ENCODE measurements at places on chromosomes 16 and 17. TPM values are rescaled to one million over a fixed set of nuclear protein-coding genes. Genes with fewer than 3 reads are reported as not detected.

DNA sequence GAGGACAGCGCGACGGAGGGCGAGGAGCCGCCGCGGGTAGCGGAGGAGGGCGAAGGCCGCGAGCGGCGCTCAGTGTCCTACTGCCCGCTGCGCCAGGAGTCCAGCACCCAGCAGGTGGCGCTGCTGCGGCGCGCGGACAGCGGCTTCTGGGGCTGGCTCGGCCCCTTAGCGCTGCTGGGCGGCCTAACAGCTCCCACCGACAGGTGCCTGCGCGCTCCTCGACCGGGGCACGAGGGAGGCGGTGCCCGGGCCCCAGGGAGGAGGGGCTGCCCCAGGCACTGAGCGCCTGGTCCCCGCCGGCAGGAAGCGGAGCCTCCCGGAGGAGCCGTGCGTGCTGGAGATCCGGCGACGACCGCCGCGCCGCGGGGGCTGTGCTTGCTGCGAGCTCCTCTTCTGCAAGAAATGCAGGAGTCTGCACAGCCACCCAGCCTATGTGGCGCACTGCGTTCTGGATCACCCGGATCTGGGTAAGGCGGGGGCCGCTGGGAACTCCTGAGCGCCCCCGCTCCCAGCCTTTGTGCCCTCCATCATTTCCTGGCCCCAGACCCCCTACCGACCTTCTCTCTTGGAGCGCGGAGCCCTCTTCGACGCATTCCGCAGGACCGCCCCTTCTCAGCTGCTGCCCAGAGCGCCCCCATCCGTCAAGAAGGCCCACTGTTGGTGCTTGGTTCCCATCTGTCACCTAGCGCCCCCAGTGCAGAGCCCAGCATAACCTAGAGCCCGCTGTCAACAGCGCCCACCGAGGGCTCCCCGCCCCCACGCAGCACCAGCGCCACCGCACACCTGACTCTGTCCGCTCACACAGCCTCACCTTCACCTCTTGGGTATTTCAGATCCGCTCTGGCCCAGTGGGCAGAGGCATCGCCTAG, 3.7 kb downstream of the C17orf50 start:
- no peak overlapping the region for H3K27ac ChIP-seq
- H3K27me3 ChIP-seq = no peaks in the 10 kb centered on the region
- no peaks in the 10 kb centered on the region for H3K36me3 ChIP-seq
- DNase-seq = peak; percentile 96
- H3K4me3 ChIP-seq = peak overlapping the region; percentile 65
- peaks cover 6% of the 10 kb centered on the region for H3K4me1 ChIP-seq

DNA sequence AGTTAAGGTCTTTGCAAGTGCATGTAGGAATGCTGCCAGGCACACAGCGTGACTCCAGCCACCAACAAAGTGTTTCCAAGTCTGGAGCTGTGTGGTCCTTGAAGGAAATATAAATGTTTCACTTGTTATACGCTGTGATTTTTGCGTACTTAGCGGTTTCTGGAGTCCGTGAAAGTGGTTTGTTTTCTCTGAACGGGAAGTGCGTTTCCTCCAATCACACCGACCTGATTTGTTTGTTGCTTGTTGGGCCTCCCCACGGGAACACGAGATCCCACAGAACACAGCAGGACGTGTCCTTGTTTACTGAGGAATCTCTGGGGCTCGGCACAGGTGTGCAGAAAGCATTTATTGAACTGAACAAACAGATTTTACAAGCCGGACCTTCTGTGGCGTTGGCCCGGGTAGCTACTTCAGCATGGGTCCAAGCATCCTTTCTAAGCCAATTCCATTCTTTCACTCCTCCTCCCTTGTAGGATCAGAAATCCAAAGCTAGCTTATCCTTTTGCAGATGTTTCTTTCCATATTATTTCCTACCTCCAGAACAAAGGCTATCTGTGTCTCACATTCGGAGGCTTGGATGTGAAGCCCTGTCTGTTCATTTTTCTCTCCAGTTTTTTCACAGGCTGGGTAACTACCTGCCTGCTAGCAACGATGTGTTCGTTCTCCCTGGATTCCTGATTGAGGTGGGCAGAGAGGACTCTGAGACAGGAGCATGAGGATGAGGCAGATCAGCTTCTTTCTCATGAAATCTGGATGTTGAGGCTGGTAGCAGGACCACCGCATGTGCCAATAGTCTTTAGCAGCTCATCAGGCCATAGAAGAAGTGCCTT, 44.6 kb downstream of the ABAT start:
- DNase-seq = no peak
- no peak overlapping the region for H3K27ac ChIP-seq
- H3K4me1 ChIP-seq = peaks cover 24% of the 10 kb centered on the region
- no peaks in the 10 kb centered on the region for H3K27me3 ChIP-seq
- no peaks in the 10 kb centered on the region for H3K36me3 ChIP-seq

DNA sequence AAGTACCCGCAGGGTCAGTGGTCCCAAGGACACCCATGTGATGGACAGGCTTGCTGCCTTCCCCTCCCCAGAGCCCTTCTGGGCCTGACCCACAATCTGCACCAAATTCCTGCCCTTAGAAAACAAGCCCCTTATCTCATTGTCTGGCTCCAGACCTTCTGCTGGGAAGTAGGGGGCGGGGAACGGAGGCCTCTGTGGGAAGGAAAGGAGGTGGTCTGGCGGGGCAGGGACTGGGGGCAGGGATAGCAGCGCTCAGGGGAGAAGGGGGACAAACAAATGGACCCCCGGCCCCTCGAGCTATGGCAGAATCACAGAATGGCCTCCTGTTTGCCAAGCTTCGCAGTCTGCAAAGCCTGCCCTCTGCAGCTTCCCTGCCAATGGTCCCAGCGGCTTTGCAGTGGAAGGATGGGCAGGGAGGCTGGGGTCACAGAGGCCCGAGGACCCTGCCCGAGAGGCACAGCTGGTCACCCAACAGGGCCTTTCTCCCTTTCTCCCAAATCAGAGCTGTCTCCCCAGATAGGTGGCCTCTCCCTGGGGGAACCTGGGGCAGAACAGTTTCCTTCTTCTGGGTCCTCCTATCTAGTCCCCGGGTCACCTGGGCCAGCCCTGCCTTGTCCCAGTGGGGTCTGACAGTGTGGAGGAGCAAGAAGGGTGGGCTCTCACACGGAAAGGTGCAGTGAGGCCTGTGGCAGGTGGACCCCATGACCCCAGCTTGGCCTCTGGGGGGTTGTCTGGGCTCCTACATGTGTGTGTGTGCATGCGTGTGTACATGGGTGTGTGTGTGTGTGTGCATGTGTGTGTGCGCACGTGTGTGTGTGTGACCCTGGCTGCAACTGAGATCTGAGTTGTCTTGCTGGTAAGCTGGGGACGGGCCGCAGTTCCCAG, 25.5 kb downstream of the TMEM235 start:
- H3K27me3 ChIP-seq = no peaks in the 10 kb centered on the region
- no peak for DNase-seq
- H3K4me3 ChIP-seq = no peak overlapping the region
- H3K27ac ChIP-seq = no peak overlapping the region

DNA sequence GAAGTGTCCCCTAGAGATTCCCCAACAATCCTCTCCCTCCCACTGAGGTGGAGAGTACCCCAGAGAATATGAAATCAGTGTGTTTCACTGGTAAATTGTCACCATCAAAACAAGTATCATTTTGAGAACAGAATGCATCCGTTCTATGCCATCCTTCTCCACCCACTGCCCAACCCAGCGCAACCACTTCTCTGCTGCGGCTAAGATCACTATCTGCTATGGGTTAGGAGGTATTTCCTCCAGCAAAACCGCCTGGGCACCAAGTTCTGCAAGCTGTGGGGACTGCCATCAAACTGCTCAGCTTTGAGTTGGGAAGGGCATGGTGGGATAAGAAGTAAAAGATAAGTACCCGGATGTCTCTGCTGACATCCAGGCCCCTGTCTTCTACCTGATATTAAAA, 24.4 kb downstream of the CNTNAP1 start:
- H3K27me3 ChIP-seq = no peaks in the 10 kb centered on the region
- no peak overlapping the region for H3K4me3 ChIP-seq
- no peaks in the 10 kb centered on the region for H3K4me1 ChIP-seq
- peaks cover 6% of the 10 kb centered on the region for H3K36me3 ChIP-seq
- no peak overlapping the region for H3K27ac ChIP-seq
- no peak for DNase-seq

DNA sequence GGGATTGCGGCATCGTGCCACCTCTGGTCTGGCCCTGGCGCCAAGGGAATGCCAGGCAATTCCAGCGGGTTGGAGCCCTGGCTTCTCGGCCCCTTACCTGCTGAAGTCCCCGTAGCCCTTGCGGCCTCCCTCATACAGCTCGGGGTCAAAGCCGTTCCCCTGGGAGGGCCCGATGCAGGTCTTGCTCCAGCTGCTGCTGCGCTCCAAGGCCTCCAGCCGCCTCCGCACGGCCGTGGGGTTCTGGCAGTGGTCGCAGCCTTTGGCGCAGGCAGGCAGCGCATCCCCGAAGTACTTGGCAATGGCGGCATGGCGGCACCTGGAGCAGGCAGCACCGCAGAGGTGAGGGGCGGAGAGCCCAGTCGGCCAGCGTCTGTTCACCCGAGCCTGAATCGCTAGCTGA, 1.9 kb upstream of the SMIM5 start:
- no peak overlapping the region for H3K27ac ChIP-seq
- no peak overlapping the region for H3K4me3 ChIP-seq
- H3K4me1 ChIP-seq = peaks cover 9% of the 10 kb centered on the region
- H3K36me3 ChIP-seq = no peaks in the 10 kb centered on the region
- DNase-seq = no peak

The ATXN7L3 gene
- 79.3 TPM for total RNA-seq

The ANKRD40CL gene
- total RNA-seq = not detected

GRCh38 chr16:11177578-11178160, 78.3 kb downstream of the SOCS1 start:
- H3K4me3 ChIP-seq = no peak overlapping the region
- no peak for DNase-seq
- no peak overlapping the region for H3K27ac ChIP-seq
- peaks cover 9% of the 10 kb centered on the region for H3K4me1 ChIP-seq
- H3K36me3 ChIP-seq = no peaks in the 10 kb centered on the region
- H3K27me3 ChIP-seq = no peaks in the 10 kb centered on the region

The CLEC19A gene
- not detected for total RNA-seq

DNA sequence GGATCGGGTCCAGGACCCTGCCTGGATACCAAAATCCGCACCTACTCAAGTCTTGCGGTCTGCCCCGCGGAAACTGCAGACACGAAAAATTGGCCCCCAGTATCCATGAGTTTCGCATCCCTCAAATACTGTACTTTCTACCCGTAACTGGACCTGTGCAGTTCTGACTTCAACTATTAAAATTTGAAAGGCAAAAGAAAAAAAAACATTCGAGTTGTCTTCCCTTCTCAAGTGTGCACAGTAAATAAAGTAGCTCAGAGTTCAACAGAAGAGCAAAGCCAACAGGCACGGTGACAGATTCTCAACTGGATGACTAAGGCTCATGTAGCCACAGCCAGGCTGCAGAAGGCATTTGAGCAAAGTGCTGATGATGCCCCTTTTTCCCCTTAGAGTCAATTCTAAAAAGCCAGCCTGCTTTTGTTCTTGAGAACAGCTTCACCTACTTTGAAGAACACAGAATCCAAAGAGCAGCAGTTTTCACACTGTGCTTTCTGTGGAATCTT, 32.5 kb downstream of the MARF1 start:
- DNase-seq = no peak
- no peaks in the 10 kb centered on the region for H3K4me1 ChIP-seq
- H3K27ac ChIP-seq = no peak overlapping the region
- H3K27me3 ChIP-seq = no peaks in the 10 kb centered on the region

DNA sequence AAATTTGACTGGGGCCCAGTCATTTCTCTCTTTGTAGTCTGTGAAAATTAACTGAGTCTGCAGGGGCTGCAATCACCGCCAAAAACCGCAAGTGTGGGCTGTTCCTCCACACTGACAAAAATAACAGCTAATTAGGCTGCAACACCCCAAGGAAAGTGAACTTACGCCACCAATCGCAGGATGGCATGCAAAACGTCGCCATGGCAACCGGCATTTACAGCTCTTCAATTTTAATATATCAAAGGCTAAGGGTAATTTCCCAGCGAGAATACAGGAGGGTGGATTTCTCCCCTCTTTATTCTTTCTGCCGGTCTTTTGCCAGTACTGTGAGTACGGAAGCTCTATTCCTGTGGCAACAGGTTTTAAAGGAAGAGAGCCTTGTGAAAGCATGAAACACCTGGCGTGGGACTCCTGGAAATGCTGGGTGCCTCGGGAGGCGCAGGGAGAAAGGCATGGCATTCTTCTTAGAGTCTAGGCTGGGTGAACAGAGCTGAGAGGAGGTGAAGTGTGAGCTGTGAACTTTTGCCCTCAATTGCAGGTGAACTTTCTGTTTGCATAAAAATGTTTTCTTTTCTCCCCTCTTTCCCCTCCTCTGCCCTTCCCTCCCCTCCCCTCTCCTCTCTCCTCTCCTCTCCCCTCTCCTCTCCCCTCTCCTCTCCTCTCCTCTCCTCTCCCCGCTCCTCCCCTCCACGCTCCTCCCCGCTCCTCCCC, 399.7 kb downstream of the XYLT1 start:
- peaks cover 14% of the 10 kb centered on the region for H3K4me1 ChIP-seq
- H3K27me3 ChIP-seq = no peaks in the 10 kb centered on the region
- DNase-seq = peak; percentile 79
- no peak overlapping the region for H3K27ac ChIP-seq
- peak overlapping the region; percentile 39 for H3K4me3 ChIP-seq

The NKD1 gene
- 2.1 TPM for total RNA-seq

GRCh38 chr17:70073310-70073709, 1.7 kb upstream of the KCNJ16 start:
- no peak overlapping the region for H3K27ac ChIP-seq
- peaks cover 8% of the 10 kb centered on the region for H3K4me1 ChIP-seq
- no peaks in the 10 kb centered on the region for H3K36me3 ChIP-seq
- no peak overlapping the region for H3K4me3 ChIP-seq

GRCh38 chr17:78714534-78714933, 67.5 kb downstream of the CYTH1 start:
- no peak overlapping the region for H3K27ac ChIP-seq
- H3K36me3 ChIP-seq = no peaks in the 10 kb centered on the region
